Calu3 (cell line): ENCODE measurements at places on chromosomes 11 and 22.

DNA sequence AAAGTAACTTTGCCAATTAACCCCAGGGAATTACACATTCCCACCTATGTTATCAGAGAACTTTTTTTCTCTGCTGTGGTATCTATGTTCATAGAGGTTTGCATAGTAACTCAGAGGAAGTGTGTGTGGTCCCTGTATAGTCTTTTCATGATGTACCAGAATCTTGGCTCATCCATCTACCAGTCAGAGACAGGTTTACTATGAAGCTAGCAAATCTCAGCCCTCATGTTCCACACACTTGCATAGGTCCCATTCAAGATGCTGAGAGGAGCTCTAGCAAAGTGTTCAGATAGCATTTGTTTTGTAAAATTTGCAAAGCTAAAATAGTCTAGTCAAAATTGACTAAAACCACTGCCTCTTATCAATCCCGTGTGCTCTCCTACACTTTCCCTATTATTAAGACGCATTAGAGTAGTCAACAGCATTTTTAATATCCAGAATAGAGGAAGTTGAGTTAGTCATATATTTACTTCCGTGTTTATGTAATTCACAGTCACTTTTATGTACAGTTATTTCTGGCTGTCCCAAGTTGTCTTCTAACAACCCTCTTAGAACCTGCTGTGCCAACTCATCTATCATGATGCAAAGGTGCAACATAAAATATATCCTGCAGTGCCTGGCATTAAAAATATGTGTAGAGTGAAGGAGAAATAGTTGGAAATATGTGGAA is 184.2 kb downstream of the FAM76B start:
- no peak for DNase-seq

DNA sequence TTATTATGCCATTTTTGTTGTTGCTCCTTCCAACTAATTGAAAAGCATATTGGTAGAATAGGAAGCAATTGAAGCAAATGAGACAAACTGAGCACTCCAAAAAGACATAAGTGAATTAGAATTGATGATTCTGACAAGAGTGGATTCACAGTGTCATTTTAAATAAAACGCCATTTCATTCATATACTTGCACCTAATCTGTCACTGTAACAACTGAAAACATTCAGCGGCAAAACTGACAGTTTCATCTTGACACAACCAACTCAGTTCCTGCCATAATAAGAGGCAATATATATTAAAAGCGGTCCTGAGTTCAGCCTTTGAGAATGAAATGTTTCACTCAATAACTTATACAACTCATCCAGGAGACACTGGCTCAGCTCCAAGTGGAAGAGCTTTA is 306.8 kb downstream of the CNTN5 start:
- no peak for DNase-seq

- peak; percentile 83 for DNase-seq
Observed at GRCh38 chr22:25048659-25049647, 96.4 kb downstream of the KIAA1671 start.

DNA sequence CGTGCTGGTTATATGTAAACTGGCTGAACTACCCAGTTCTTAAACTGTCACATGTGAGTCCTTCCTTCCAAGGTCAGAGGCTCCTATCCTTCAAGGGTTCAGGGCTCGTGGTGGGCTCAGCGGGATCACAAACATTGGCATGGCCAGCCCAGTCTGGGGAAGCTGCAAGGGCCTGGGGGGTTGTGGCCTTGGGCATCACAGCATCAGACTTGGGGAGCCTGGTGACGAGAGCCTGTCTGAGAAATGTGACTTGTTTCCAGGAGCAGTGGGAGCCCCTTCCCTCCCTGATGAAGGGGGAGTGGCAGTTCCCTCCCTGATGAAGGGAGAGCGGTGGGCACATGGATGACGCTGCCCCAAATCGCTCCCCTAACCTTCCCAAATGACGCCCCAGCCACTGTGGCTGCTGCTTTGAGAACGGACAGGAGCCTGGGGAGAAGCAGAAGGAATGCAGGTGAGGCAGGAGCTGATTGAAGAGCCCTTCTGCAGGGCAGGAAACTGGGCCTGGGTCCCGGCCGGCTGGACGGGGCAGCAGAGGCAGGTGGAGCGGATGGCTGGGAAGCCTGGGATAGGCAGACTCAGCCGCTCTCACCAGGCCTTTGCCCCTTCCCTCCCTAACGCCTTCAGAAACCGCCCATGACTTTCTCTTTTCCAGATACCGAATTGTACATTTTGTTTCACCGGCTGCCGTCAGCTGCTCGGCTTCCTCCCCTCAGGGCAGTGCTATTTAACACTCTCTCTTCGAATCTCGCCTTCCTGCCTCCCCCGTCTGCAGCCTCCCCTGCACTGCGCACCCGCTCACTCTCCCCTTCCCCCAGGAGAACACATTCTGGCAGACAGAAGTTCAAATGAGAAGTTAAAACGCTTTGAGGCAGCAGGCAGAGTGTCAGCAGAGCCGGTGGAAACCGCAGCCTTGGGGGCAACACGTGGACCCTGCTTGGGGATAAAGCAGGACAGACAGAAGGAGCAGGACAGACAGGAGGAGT is 1486.7 kb downstream of the BRD1 start:
- no peak for DNase-seq

- DNase-seq = no peak
Observed at GRCh38 chr11:2883640-2883978, 2.0 kb downstream of the CDKN1C start.

DNA sequence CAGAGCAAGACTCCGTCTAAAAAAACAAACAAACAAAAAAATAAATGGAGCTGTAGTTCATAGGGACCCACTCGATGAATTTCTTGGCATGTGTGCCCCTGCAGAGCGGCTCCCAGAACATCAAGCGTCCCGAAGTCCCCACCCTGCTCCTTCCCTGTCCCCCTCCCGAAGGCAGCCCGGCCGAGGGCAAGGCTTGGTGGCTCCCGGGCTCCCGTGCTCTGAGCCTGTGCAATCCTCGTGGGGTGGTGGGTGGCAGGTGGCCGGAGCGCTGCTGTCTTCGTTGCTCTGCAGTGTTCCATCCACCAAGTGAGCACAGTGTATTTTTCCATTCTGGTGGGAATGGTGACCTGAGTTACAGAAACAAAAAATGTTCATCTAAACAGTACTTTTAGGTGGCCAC is 33.5 kb upstream of the GAL start:
- no peak for DNase-seq

DNA sequence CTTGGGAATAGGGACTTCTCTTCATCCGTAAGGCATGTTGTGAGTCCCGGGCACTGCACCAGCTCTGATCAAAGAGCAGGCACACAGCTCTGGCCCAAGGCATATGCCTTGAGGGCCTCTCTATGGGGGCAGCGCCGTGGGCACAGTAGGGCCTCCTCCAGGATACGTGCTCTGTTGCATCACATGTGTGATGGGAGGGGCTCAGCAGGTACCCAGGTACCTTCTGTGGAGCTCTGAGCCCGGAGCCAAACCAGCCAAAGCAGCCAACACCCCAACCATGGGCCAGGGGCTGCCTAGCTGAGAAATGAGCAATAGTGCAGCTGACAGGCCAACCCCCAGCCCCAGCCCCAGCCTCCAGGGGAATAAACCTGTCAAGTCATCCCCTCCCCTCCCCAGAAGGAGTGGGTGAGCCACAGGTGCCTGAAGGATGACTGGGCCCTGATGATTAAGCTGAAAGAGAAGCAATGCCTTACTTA is 79.7 kb upstream of the SHISAL1 start:
- DNase-seq = no peak

GRCh38 chr22:31754813-31755212 is 994 bp downstream of the DEPDC5 start:
- no peak for DNase-seq
